ENCODE measurements at places on chromosomes 5 and 9. TPM values are rescaled to one million over a fixed set of nuclear protein-coding genes. Genes with fewer than 3 reads are reported as not detected.

- no peak for DNase-seq
Observed at GRCh38 chr5:180143656-180144364, 65.2 kb downstream of the RASGEF1C start.

HSPA9 gene
- total RNA-seq: 241 TPM

LCN9 gene
- total RNA-seq: not detected

DNA sequence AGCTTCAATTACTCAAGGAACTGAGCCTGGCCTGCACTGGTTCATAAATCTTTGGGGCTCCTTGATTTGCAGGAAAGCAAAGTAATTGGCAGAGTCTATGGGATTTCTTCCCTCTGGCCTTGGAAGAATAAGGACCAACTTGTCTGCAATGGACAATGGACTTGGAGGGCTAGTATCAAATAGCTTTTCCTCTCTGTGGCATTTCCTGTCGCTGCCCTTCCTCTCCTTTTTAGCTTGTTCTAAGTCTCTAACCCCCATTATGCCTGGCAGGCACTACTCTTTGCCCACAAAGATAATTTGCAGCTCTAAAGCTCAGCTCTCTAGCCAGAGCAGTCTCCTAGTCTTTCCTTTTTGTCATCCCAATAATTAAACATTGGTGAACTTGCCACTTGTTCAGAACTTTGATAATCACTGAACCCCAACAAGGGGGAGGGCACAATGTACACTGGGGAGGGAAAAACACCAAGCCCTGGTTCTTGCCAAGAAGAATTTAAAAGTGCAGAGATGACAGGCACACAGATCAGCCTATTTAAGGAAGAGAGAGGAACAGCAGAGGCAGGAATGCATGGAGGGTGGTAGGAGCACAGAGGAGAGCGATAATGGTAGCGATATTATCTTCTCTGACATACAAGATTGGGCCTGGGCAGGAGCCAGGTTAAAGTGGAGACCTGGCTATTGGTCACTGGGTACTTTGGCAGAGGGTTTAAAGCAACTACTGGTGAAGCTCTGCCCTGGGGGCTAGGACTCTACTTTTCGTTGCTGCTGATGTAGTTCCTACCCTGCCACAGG lies 38.5 kb downstream of the FAM219A start:
- DNase-seq: no peak

GRCh38 chr9:81417941-81418340 lies 271.4 kb downstream of the TLE1 start:
- no peak for DNase-seq

CCIN gene
- not detected for total RNA-seq

All from M059J (cell line).